ENCODE measurements at places on chromosomes 2 and 18. TPM values are rescaled to one million over a fixed set of nuclear protein-coding genes. Genes with fewer than 3 reads are reported as not detected.

CELF4 gene
- total RNA-seq: 2.6 TPM

DNA sequence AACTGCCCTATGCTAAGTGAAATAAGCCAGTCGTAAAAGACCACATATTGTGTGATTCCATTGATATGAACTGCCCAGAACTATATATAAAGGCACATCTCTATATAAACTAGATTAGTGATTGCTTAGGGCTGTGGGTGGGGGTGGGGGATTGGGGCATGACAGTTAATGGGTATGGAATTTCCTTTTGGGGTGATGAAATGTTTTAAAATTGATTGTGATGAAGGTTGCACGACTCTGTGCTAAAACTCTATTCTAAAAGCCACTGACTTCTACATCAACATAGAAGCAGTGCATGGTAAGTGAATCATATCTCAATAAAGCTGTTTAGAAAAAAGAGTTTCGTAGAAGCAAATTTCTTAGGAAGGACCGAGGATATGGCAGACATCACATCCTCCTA, 53.0 kb downstream of the CDCA7 start:
- peaks cover 3% of the 10 kb centered on the region for H3K4me1 ChIP-seq
- no peaks in the 10 kb centered on the region for H3K27me3 ChIP-seq
- no peaks in the 10 kb centered on the region for H3K36me3 ChIP-seq
- no peak overlapping the region for H3K4me3 ChIP-seq
- no peak overlapping the region for H3K27ac ChIP-seq

PJVK gene
- total RNA-seq: 3.0 TPM

GRCh38 chr2:99803846-99804245, 314.0 kb upstream of the REV1 start:
- DNase-seq: no peak
- no peaks in the 10 kb centered on the region for H3K27me3 ChIP-seq
- no peak overlapping the region for H3K4me3 ChIP-seq
- no peak overlapping the region for H3K27ac ChIP-seq
- H3K36me3 ChIP-seq: no peaks in the 10 kb centered on the region
- H3K4me1 ChIP-seq: no peaks in the 10 kb centered on the region

ATP5MC3 gene
- 189 TPM for total RNA-seq

- no peak overlapping the region for H3K27ac ChIP-seq
- no peak for DNase-seq
- no peaks in the 10 kb centered on the region for H3K27me3 ChIP-seq
- no peak overlapping the region for H3K4me3 ChIP-seq
Observed at GRCh38 chr2:232204457-232204931, 174.1 kb upstream of the ALPP start.

DNA sequence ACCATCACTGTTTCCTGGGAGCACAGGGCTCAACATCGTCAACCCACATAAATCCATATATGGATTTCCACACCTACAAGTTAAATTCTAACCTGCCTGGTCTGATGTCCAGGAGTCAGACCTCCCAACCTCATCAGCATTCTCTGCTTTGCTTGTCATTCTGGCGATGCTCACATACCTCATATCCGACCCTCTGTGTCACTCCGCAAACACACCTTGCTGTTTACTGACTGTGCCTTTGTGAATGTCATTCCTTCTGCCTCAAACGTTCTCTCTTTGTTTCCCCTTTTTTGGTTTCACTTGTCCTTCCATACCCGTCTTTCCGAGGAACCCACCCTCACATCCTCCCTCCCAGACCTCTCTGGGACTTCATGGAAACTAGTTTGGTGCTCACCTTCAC, 187.1 kb downstream of the ACTR3 start:
- H3K4me1 ChIP-seq: no peaks in the 10 kb centered on the region
- H3K27me3 ChIP-seq: no peaks in the 10 kb centered on the region
- no peak overlapping the region for H3K4me3 ChIP-seq
- no peak overlapping the region for H3K27ac ChIP-seq
- H3K36me3 ChIP-seq: no peaks in the 10 kb centered on the region

DNA sequence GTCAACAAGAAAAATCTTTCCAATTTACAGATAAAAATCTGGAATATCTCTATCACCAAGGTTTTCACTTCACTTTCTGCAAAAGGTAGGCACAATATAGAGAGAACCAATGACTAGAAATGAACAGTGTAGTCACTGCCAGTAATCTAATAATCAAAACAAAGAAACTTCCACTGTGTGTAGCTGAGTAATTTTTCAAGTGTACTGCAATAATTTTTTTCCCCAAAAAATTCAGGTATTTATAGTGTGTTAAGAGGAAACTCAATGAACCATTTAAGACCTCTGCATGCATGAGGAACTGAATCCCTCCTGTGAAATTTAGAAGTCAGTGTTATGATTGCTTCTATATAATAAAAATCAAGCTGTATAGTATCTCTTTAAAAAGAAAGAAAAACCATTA, 121.8 kb downstream of the MEMO1 start:
- H3K27me3 ChIP-seq: no peaks in the 10 kb centered on the region
- H3K4me3 ChIP-seq: no peak overlapping the region
- no peaks in the 10 kb centered on the region for H3K36me3 ChIP-seq
- DNase-seq: no peak
- peaks cover 51% of the 10 kb centered on the region for H3K4me1 ChIP-seq

Data from GM23338 (cell line).